Neuronal stem cell (in vitro differentiated cells): ENCODE measurements at places on chromosomes 2 and 18.

DNA sequence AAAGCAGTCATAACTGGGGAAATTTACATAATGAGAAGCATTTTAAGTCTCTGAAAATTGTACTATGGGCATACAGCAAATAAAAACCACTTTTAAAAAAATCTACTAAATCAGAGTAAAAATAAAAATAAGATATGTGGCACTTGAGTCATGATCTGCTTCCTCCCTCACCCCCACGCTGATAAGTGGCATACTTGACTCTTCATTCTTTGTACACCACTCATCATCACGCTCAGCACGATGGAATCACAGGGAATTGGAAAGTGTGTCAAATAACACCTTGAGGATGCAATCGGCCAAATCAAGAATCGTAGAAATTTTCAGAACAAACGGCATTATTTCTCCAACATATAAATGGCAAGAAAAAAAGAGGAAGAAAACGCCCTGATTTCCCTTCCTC is 41.1 kb upstream of the REG3G start:
- H3K4me3 ChIP-seq = no peak overlapping the region
- no peaks in the 10 kb centered on the region for H3K36me3 ChIP-seq
- no peak for DNase-seq
- no peak overlapping the region for H3K27ac ChIP-seq
- H3K4me1 ChIP-seq = peaks cover 1% of the 10 kb centered on the region
- H3K27me3 ChIP-seq = no peaks in the 10 kb centered on the region

DNA sequence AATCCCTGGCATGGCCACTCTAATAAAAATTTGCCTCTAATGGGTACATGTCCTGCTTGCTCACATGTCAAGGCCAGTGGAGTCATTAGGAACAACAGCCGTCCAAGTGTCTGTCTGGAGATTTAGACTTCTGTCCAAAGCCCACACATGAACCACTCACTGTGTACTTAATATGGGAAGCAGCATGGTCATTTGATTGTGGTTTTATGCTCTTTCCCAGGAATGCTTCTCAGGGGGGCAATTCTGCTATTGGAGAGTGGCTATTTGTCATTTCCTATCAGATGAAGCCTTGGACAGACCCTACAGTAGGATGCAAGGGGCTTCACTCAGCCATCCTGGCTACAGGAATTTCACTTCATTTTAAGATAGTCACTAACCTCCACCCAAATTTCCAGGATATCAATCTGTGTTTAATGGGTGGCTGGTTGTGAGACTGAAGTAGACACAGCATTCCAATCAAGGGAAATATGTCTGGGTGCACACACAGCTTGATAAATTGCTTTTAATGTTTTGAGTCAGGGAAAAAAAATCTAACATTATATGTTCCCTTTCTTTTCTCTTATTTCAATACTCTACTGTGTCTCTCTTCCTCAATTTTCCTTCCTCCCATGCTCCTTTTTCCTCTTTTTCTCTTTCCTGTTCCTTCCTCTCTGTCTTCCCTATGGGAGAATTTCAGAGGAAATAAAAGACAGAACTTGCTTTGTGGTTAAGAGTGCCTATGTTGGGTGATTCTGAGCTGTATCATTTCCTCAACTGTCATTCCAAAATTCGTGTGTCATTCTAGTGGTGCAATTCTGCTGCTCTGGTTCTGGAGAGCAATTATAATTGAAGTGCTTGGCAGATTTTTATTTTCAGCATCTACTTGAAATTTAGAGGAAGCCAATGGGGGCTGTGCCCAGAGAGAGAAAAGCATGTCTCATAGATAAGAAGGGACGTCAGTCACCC is 320.1 kb downstream of the OSR1 start:
- H3K27ac ChIP-seq = no peak overlapping the region
- no peak overlapping the region for H3K4me3 ChIP-seq
- no peaks in the 10 kb centered on the region for H3K36me3 ChIP-seq
- H3K27me3 ChIP-seq = no peaks in the 10 kb centered on the region

DNA sequence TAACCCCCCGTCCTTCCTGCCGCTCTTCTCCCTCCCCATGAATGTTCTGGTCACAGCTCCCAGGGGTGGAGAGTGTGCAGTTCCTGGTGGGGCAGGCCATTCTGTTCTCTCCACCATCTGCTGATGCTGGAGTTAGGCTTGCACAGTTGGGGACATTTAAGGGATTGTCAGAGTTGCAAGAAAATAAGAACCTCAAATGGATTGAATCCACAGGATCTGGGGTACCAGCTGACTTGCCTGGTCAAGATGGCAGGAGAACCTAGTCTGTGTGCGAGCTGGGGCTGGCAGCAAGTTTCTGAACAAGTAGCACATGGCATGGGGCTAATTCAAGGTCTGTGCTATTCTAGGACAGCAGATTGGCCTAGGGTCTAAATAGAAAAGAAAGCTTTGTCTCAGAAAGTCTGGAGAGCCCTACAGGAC is 60.8 kb upstream of the TXNDC2 start:
- H3K36me3 ChIP-seq = no peaks in the 10 kb centered on the region
- no peaks in the 10 kb centered on the region for H3K27me3 ChIP-seq
- no peak overlapping the region for H3K27ac ChIP-seq
- H3K4me3 ChIP-seq = no peak overlapping the region

DNA sequence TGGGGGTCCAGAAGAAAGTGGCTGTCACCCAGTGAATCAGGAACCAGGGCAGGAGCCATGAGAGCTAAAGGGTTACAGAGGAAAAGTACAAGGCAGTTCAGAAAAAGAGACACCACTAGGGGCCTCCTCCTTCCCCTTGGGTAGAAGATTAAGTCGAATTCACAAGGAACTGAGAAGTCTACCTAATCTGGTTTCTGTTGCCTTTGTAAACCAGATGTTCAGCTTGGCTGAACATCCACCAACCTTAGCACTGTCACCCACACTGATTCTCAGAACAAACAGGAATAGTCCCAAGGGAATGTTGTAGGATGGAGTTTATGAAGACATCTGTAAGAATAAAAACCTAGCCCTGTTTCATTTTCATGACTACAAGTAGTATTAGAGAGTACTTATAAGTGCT is 90.4 kb upstream of the NOSTRIN start:
- no peaks in the 10 kb centered on the region for H3K27me3 ChIP-seq
- H3K4me3 ChIP-seq = no peak overlapping the region
- no peaks in the 10 kb centered on the region for H3K36me3 ChIP-seq
- H3K4me1 ChIP-seq = no peaks in the 10 kb centered on the region
- DNase-seq = no peak

GRCh38 chr2:119175517-119175916 is 17.0 kb upstream of the C1QL2 start:
- no peaks in the 10 kb centered on the region for H3K36me3 ChIP-seq
- no peak for DNase-seq
- no peak overlapping the region for H3K4me3 ChIP-seq
- peaks cover under 1% of the 10 kb centered on the region for H3K27me3 ChIP-seq
- H3K4me1 ChIP-seq = no peaks in the 10 kb centered on the region

GRCh38 chr2:104859766-104860450 is 6.0 kb downstream of the POU3F3 start:
- no peak overlapping the region for H3K4me3 ChIP-seq
- no peak overlapping the region for H3K27ac ChIP-seq
- peaks cover 15% of the 10 kb centered on the region for H3K4me1 ChIP-seq
- no peak for DNase-seq
- H3K36me3 ChIP-seq = peaks cover 62% of the 10 kb centered on the region
- H3K27me3 ChIP-seq = peaks cover 32% of the 10 kb centered on the region

DNA sequence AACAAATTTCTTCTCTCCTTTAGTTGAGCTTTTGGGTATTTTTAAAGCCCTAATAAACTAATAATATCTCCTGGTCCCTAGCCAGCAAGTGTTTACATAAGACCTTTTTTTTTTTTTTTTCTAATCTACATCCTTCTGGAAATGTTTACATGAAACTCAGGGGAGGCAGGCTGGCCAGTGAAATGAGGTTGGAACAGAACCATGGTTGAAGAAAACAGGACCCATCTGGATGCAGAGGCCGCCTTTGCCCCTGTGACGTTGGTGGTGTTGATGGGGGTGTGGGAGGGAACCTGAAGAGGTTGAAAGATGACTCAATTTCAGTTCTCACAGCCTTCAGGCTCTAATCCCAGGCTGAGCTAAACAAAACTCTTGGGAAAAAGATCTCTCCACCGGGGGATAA is 118.5 kb downstream of the NRP2 start:
- no peak for DNase-seq
- no peaks in the 10 kb centered on the region for H3K36me3 ChIP-seq
- H3K4me1 ChIP-seq = peaks cover 4% of the 10 kb centered on the region
- H3K27me3 ChIP-seq = no peaks in the 10 kb centered on the region
- no peak overlapping the region for H3K4me3 ChIP-seq
- no peak overlapping the region for H3K27ac ChIP-seq

DNA sequence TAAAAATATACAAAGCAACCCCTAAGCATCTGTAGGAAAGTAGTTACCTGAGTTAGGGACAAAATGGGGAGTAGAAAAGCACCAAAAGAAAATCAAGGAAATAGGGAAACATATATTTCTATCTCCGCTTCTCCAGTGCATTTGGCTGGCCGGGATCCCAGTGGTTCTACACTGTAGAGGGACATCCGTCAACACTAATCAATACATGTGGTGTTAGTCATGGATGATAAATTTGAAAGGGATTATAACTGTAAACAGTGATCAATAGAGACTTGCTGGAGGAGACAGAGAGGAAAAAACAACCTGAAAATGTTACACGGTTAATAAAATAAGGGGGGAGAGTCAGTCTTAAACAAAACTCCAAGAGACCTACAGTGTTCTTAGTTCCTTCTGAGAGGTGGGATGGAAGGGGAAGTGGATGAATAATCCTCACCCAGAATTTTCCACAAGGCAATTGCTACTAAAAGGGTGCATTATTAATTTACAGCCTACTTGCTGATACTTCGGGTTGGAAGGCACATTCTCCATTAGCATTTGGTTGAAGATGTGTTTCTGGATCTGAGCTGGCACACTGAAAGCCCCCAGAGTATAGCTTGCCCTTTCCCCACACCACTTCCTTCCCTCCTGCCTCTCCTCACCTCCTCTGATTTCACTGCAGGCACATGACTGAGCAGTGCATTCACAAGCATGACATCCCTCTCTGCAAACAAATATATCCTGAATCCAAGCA is 530.0 kb downstream of the BCL11A start:
- H3K27ac ChIP-seq = no peak overlapping the region
- no peaks in the 10 kb centered on the region for H3K27me3 ChIP-seq
- DNase-seq = no peak
- no peak overlapping the region for H3K4me3 ChIP-seq
- H3K36me3 ChIP-seq = no peaks in the 10 kb centered on the region

GRCh38 chr2:30932870-30933269 is 125.6 kb upstream of the CAPN13 start:
- DNase-seq = no peak
- H3K27ac ChIP-seq = no peak overlapping the region
- no peak overlapping the region for H3K4me3 ChIP-seq
- H3K36me3 ChIP-seq = no peaks in the 10 kb centered on the region

GRCh38 chr2:231258701-231259100 is 60.3 kb downstream of the ARMC9 start:
- DNase-seq = no peak
- no peaks in the 10 kb centered on the region for H3K27me3 ChIP-seq
- H3K4me1 ChIP-seq = no peaks in the 10 kb centered on the region
- H3K27ac ChIP-seq = no peak overlapping the region
- no peak overlapping the region for H3K4me3 ChIP-seq
- peaks cover 15% of the 10 kb centered on the region for H3K36me3 ChIP-seq

DNA sequence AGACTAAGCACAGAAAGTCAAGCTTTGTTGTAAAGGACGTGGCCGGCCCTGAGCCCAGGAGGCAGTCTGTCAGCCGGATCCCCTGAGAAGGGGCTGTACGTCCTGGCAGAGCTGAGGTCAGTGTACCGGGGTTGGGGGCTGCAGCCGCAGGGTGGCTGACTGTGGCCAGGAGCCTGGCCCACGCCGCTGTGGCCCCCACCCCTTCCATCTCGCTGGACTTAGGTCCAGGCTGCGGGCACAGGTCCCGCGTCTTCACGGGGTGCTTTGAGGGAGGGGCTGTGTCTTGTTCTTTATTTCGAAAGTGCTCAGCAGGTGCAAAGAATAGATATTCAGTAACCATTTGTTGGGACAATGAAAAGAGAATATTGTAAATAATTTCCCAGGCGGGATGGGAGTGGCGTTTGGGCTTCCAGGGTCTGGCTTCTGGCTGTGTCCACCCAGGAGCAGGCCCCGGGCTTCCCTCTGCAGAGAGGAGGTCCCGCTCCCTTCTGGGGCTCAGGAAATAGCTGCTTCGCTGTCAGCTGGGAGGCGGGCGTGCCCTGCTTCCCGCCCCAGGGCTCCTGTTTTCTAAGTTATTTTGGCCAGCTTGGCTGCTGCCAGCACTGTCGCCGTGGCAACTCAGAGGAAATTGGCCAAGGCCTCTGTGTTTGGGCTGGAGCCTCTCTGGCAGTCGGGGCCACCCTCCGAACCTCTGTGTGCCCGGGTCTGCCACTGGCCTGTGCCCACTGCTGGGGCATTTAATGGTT is 7.4 kb downstream of the NFATC1 start:
- no peak overlapping the region for H3K27ac ChIP-seq
- peaks cover 14% of the 10 kb centered on the region for H3K27me3 ChIP-seq
- H3K4me1 ChIP-seq = peaks cover 4% of the 10 kb centered on the region
- no peak overlapping the region for H3K4me3 ChIP-seq

- no peak overlapping the region for H3K4me3 ChIP-seq
- no peaks in the 10 kb centered on the region for H3K4me1 ChIP-seq
- H3K27ac ChIP-seq = no peak overlapping the region
- no peaks in the 10 kb centered on the region for H3K36me3 ChIP-seq
Observed at GRCh38 chr2:71888751-71889445, 258.8 kb downstream of the CYP26B1 start.

DNA sequence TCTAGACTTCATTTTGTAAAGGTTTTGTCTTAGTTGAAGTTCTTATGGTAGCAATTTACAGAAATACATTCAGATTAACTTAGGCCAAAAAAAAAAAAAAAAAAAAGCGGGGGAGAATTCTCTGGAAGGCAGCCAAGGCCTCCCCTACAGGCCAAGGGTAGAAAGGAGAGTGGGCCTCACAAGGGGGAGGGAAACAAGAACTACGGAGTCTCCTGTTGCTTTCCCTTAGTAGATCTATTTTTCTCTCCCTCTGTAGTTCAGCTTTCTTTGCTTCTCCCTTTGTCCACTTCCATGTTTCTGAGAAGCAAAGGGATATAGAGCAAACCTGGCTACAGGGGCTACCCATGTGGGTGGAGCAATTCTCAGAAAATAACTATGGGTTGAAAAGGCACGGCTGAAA is 2.4 kb upstream of the STK11IP start:
- no peak for DNase-seq
- H3K4me1 ChIP-seq = peaks cover 5% of the 10 kb centered on the region
- H3K27ac ChIP-seq = no peak overlapping the region

GRCh38 chr2:60806988-60807681 is 51.1 kb downstream of the PAPOLG start:
- H3K27ac ChIP-seq = no peak overlapping the region
- peaks cover 3% of the 10 kb centered on the region for H3K36me3 ChIP-seq
- H3K4me1 ChIP-seq = peaks cover 7% of the 10 kb centered on the region
- H3K4me3 ChIP-seq = no peak overlapping the region

- DNase-seq = no peak
- H3K27me3 ChIP-seq = no peaks in the 10 kb centered on the region
- no peaks in the 10 kb centered on the region for H3K4me1 ChIP-seq
- no peak overlapping the region for H3K4me3 ChIP-seq
Observed at GRCh38 chr18:50947899-50948298, 19.9 kb upstream of the ELAC1 start.

DNA sequence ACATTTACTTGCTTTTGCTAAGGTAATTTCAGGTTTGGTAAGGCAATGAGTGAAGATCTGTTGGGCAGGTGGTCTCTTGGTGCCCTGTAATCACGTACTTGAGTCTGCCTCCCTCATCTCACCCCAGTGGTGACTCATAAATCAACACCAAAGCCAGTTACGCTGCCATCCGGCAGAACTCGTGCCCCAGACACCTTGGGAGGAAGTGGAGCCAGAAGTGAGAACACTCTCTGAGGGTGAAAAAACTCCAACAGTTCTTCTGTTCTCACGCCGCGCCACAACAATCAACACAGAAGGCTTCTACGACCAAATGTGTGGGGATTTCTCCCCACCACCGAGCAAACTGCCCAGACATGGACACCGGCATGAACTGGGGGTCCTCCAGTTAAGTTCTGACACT is 206.2 kb downstream of the ARL4C start:
- no peaks in the 10 kb centered on the region for H3K4me1 ChIP-seq
- no peaks in the 10 kb centered on the region for H3K36me3 ChIP-seq
- DNase-seq = no peak
